HFFc6 (cell line): ENCODE measurements at places on chromosomes 16 and 17. TPM values are rescaled to one million over a fixed set of nuclear protein-coding genes. Genes with fewer than 3 reads are reported as not detected.

STX1B gene
- 7.7 and 8.0 TPM in 2 replicates for total RNA-seq

DNA sequence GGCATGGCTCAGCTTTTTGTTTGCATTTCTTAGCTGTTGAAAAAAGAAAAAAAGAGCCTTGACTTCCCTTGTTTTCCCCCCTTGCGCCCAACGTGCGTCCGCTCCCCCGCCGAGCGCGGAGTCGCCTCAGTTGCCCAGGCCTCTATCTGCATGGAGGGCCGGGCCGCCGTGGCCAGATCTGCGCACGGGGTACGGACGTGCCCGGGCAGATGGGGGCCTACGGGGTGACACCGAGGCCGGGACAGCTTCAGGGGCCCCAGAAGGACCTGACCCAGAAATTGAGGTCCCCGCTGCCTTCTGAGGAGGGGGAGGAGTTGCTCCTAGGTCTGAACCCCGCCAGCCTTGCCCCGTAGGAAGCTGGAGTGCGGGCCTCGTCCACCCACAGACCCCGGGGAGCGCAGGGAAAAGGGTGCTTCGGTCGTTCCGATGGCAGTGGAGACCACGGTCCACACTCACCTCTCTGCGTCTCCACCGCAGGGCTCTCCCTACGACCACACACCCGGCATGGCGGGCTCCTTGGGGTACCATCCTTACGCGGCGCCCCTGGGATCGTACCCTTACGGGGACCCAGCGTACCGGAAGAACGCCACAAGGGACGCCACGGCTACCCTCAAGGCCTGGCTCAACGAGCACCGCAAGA is 1.5 kb downstream of the IRX5 start:
- H3K36me3 ChIP-seq = peaks cover 24% of the 10 kb centered on the region
- peak overlapping the region; percentile 91 for H3K4me3 ChIP-seq
- DNase-seq = no peak
- peaks cover 40% of the 10 kb centered on the region for H3K4me1 ChIP-seq
- peak overlapping the region; percentile 96 for H3K27ac ChIP-seq

SECTM1 gene
- total RNA-seq = 2.3 to 3.5 TPM (median 2.7 TPM) in 3 replicates

IGSF6 gene
- total RNA-seq = not detected in 3 replicates

EMP2 gene
- total RNA-seq = 11.9 to 33.3 TPM (median 22.9 TPM) in 3 replicates

DNA sequence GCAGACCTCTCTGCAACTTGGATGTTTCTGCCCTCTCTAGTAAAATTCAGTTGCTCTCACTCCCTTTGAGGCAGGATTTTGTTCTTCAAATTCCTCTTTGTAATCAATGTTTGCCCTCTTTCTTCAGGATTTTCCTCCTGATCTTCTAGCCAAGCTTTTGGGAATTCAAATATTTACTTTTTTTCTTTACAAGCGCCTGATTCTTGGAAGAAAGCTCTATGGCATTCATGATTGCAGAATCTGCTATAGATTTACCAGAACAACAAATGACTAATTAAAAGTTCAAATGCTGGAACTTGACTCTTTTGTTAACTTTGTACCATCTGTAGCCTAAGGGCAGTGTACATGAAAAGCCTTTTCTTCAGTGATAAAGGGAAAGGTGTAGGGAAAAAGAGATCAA is 63.7 kb upstream of the SHISA6 start:
- no peaks in the 10 kb centered on the region for H3K27me3 ChIP-seq
- no peak overlapping the region for H3K27ac ChIP-seq
- no peaks in the 10 kb centered on the region; the same call in 1 of the 2 replicates for H3K36me3 ChIP-seq
- no peaks in the 10 kb centered on the region for H3K4me1 ChIP-seq
- no peak overlapping the region for H3K4me3 ChIP-seq
- DNase-seq = no peak

DNA sequence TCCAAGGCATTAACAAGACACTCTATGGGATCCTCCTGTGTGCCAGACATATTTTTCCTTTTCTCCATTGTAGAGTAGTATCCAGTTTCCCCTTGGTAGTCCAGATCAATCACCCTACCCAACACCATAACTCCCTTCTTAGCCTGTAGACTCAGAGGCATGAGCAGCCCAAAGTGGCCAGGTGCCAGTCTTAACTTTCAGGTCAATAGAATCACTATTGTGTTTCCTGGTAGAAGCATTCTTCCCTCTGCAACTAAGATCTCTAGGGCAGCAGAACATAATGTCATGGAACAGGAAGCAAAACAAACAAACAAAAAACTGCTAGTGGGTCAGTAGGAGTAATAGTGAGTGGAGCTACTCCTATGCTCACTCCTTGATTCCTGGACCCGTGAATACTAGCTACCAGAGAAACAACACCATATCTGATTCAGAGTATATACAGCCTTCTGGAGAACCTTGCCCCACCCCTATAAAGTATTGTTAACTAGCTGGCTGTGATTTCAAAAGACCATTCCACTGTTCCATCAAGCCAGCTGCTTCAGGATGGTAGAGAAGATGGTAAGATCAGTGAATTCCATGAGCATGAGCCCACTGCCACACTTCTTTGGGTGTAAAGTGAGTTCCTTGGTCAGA is 11.2 kb upstream of the CLEC19A start:
- no peaks in the 10 kb centered on the region for H3K36me3 ChIP-seq
- H3K4me3 ChIP-seq = no peak overlapping the region
- DNase-seq = no peak
- H3K4me1 ChIP-seq = no peaks in the 10 kb centered on the region

- DNase-seq = no peak
- peak overlapping the region; percentile 41; the same call in 1 of the 2 replicates for H3K4me3 ChIP-seq
- peaks cover 18% of the 10 kb centered on the region for H3K4me1 ChIP-seq
Measured at GRCh38 chr17:43562679-43563599, 16.8 kb upstream of the ETV4 start.

DNA sequence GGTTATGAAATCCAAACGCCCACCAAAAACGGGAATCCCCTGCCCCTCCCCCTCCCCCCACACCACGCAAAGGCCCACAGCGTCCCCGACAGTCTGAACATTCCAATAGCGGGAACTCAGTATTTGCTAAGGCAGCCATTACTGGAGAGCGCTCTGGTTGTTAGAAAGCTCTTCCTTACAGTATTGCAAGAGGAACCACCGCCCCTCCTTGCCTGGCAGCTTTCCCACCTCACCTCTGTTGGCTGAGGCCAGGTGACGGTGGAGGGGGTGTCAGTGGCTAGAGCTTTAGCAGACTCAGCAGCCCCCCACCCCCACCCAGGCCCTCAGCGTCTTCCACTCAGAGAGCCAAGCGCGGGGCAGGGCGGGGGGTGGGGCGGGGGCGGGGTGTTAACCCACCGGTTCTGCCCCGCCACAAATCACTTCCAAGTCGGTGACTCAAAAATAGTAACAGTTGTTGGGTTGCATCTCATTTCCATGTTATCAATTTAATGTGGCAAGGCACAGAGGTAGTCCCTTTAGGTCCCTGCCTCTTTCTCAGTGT is 2.2 kb upstream of the PLEKHH3 start:
- peak overlapping the region; percentile 89 for H3K27ac ChIP-seq
- no peak for DNase-seq
- H3K4me1 ChIP-seq = peaks cover 62% of the 10 kb centered on the region
- peaks cover 8% of the 10 kb centered on the region for H3K27me3 ChIP-seq
- H3K36me3 ChIP-seq = no peaks in the 10 kb centered on the region

SCIMP gene
- total RNA-seq = not detected in 3 replicates

DLX4 gene
- 0.23 TPM in 1 of 3 replicates, not detected in the others for total RNA-seq

TCAP gene
- total RNA-seq = 0.09 to 0.18 TPM (median 0.13 TPM) in 3 replicates
